ENCODE measurements at places on chromosomes 1 and 21. TPM values are rescaled to one million over a fixed set of nuclear protein-coding genes. Genes with fewer than 3 reads are reported as not detected.

- no peak for DNase-seq
These were observed 37.7 kb downstream of the SH3GLB1 start for GRCh38 chr1:86741947-86742572.

The SLC25A34 gene
- 5.7 TPM for total RNA-seq

DNA sequence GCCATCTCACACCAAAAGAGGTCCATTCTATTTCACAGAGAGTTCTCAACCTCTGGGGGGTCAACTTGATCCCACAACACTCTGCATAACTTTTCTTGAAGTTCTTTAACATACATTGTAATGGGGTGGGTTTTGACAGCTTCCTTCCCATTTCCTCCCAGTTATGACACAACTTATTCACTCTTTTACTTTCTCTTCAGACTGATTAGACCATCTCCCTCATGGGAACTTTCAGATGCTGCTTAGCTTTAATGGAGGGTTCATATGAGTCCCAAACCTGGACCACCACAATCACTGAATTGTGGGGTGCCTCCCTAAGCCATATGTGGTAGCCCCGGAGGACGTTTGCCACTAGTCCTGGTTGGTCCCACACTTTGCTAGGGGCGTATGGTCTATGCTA lies 28.3 kb upstream of the KCNJ15 start:
- no peak for DNase-seq

- DNase-seq = no peak
These were observed 14.3 kb upstream of the KPRP start for GRCh38 chr1:152743371-152744145.

The SRGAP2 gene
- 53.2 TPM for total RNA-seq

The SPRR1B gene
- not detected for total RNA-seq

- DNase-seq = no peak
These were observed 134.5 kb downstream of the PTPN14 start for GRCh38 chr1:214416858-214417257.

GRCh38 chr1:229751610-229752009 lies 125.6 kb downstream of the URB2 start:
- no peak for DNase-seq

- DNase-seq = no peak
These were observed 19.8 kb upstream of the C1orf21 start for GRCh38 chr1:184366997-184367396.

DNA sequence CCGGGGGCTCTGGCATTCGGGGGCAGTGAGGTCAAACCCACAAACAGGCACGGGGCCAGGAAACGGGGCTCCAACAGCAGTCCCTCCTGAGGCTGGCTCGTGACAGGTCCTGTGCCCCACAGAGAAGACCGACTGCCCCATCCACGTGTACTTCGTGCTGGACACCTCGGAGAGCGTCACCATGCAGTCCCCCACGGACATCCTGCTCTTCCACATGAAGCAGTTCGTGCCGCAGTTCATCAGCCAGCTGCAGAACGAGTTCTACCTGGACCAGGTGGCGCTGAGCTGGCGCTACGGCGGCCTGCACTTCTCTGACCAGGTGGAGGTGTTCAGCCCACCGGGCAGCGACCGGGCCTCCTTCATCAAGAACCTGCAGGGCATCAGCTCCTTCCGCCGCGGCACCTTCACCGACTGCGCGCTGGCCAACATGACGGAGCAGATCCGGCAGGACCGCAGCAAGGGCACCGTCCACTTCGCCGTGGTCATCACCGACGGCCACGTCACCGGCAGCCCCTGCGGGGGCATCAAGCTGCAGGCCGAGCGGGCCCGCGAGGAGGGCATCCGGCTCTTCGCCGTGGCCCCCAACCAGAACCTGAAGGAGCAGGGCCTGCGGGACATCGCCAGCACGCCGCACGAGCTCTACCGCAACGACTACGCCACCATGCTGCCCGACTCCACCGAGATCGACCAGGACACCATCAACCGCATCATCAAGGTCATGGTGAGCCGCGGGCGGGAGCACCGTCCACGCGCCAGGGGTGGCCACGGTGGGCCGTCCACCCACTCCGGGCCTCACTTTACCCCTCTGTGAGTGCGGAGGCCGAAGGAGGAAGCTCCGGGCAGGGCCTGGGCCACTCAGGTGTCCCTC lies 14.2 kb downstream of the COL6A2 start:
- peak; percentile 7 for DNase-seq

GRCh38 chr1:115706587-115707425 lies 61.7 kb downstream of the CASQ2 start:
- no peak for DNase-seq

The MANEAL gene
- total RNA-seq = 0.43 TPM

The TRABD2B gene
- 7.9 TPM for total RNA-seq

- no peak for DNase-seq
These were observed 519.2 kb downstream of the KIF26B start for GRCh38 chr1:245673881-245674414.

DNA sequence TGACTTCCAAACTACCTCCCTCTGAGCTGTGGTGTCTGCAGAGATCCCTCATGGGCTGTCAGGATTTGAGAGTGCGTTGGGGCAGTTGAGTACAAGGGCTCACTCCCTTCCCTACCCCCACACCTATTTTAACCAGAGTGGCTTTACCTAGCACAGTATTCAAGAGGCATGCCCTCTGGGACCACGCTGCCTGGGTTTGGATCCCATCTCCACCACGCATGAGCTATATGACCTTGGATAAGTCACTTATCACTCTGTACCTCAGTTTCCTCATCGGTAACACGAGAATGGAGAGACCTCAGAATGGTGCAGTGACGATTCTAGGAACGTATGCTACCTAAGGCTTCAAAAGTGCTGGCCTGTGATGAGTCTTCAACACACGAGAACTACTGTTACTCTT lies 147.3 kb upstream of the WNT4 start:
- no peak for DNase-seq

The KCNK2 gene
- total RNA-seq = 0.85 TPM

DNA sequence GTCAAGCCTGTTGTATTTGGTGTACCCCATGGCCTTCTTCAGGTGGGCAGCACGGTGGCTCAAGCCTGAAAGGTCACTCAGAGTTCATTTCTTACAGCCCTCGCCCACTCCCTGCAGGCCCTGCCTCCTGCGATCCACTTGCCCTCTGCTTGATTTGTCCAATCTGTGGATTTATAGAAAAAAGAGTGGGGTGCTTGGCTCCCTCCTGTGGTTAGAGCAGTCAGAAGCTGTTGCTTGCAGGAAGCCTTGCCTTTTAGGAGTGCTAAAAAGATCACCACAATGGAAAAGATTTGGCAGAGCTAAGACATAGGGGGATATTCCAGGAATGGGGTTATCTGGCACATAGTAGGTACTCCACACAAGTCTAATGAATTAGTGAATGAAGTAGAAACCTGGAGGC lies 108.0 kb upstream of the TRABD2B start:
- DNase-seq = no peak

DNA sequence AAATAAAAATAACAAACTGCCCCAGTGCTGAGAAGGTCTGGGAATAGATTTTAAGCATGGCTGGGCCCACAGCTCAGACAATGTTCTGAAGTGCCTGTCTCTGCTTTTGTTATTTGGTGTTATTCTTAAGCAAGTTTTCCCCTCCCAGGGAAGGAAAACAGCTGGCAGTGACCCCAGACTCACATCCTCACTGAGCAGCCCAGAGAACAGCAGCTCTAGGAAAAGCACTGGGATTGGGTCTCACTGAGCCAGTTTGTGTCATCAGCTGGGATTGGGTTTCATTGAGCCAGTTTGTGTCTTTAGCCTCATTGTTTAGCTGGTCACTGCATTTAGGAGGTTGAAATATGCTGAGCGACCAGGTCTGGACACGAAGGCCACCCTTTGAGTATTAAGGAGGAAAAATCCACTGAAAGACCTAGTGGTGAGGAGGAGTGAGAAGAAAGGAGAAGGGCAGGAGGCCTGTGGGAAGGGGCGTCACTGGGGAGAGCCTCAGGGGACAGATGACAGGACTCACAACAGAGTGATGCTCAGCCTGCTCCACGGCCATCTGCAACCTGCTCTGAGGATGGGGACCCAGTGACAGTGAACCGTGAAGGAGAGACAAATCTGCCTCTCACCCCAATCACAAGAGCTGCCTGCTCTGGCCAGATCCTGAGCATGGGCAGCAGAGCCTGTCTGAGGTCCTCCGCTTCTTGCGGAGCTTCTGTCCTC lies 103.8 kb downstream of the TOMM20 start:
- DNase-seq = no peak

The ACTL8 gene
- total RNA-seq = not detected

The LCE2C gene
- total RNA-seq = not detected

The GNAT2 gene
- not detected for total RNA-seq

GRCh38 chr1:9242338-9242969 lies 7.9 kb downstream of the H6PD start:
- peak; percentile 87 for DNase-seq

The GJB4 gene
- not detected for total RNA-seq

The VPS13D gene
- 28.3 TPM for total RNA-seq

The CD160 gene
- not detected for total RNA-seq

The MTFR1L gene
- 20.9 TPM for total RNA-seq

GRCh38 chr1:52919051-52919722 lies 2.4 kb downstream of the ECHDC2 start:
- DNase-seq = no peak

DNA sequence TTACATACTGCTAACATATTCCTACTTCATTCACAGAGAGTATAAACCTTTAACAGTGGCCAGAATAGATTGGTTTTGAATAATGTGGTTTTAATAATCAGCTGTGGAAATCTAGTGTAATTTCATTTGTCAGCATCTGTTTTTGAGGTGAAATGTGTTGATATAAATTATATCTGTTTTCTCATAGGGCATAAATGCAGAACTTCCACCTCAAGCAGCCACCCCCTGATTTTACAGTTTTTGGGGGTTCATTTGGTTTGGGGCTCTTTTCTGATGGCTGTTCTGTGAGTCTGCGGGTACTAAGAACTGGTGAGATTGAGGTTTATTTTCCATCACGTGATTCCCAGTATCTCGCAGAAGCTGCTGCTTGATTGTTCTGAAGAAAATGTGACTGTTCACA lies 23.2 kb downstream of the EDARADD start:
- no peak for DNase-seq

- no peak for DNase-seq
These were observed 17.8 kb upstream of the TNFSF4 start for GRCh38 chr1:173224949-173225348.

The ESRRG gene
- total RNA-seq = not detected

GRCh38 chr1:171103862-171104261 lies 13.2 kb downstream of the FMO3 start:
- DNase-seq = no peak

The EPHX1 gene
- 127 TPM for total RNA-seq

DNA sequence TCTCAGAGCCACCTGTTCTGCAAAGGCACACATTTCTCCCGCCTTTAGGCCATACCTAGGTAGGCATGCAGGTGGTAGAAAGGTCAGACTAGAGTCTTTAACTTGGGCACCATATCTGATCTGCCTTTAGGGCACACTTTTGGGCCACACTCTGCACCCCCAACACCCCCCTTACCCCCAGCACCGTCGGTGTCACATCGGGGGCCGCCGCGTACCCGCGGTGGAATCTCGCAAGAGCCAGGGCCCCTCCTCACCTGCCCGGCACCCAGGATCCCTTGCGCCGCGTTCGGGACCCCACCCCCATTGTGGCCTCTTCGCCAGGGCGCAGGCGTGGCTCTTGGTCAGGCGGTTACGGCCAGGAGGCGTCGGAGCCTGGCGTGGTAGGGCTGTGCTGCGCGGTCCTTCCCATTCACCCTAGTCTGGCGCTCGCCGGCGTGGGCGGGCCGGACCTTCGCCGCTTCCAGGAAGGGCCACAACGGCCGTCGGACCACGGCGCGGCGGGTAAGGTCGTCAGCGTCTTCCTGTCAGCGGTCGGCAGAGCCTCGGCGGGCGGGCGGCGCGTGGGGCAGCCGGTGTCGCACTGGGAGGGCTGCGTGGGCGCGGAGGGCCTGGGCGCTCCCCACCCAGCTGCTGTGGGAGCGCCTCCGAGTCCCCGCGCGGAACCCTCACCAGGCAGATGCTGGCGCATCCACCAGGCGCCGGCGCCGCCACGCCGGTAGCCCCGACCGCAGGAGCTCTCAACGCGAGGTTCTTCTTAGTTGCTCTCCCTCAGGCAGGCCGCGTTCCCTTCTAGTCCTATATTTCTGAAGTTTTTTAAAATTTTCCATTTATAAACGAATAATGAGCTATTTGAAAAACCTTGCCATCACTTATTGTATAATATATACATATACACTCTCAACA lies at the start of gene DNAH14:
Gene DNAH14 (plus strand): TSS at position 341 of the 903 bp plus-strand sequence. CDS start 23,028 bp downstream, outside the sequence.
- DNase-seq = no peak

DNA sequence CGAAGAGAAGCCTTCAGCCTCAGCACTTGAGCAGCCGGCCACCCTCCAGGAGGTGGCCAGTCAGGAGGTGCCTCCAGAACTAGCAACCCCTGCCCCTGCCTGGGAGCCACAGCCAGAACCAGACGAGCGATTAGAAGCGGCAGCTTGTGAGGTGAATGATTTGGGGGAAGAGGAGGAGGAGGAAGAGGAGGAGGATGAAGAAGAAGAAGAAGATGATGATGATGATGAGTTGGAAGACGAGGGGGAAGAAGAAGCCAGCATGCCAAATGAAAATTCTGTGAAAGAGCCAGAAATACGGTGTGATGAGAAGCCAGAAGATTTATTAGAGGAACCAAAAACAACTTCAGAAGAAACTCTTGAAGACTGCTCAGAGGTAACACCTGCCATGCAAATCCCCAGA lies 78.4 kb downstream of the PRDM2 start:
- no peak for DNase-seq

- no peak for DNase-seq
These were observed 15.6 kb downstream of the PAX7 start for GRCh38 chr1:18646091-18646785.

The UQCRHL gene
- not detected for total RNA-seq

DNA sequence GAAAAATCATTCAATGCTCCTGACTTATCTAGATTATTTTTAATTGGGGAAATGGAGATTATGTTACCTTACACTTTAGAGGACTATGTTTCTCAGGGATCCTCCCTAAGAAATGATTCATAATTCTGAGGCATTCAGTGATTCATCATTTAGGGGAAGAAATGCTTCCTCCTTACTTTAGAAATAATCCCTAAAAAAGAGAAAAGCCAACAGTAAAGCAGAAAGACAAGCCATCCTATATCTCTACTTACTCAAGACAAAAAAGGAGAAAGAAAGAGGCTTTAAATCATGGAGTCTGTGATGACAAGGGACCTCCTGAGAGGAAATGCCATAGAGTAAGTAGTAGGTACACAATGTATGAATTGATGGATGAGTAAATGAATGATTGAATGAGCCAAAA lies 137.0 kb downstream of the BRINP2 start:
- no peak for DNase-seq

- DNase-seq = peak; percentile 18
These were observed 94.7 kb downstream of the SIK1 start for GRCh38 chr21:43331962-43332828.

DNA sequence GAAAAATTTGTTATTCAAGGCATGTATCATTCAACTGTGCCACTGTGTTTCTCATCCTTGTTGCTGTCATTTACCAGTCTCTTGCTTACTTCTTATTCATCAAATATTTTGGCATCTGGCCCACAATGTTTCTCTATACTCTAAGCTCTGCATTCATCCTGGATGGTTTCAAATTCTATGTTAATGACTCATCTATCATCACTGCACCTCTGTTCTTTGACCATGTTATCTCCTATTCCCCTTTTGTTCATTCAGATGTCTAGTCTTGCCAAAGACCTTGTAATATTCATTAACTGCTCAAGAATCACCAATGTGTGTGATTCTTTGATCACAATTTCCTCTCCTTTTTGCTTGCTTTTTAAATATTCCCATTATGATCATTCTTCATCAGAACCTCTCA lies 54.6 kb upstream of the PRKACB start:
- no peak for DNase-seq

Data from ascending aorta (tissue), 2 donors.